PC-9 (cell line): ENCODE measurements at places on chromosomes 5 and 9. TPM values are rescaled to one million over a fixed set of nuclear protein-coding genes. Genes with fewer than 3 reads are reported as not detected.
A peak's percentile ranks its signal among the peaks of the same experiment; 100 is the strongest.

GRCh38 chr5:163612358-163613149 lies 107.1 kb downstream of the MAT2B start:
- H3K4me1 ChIP-seq, result no peaks in the 10 kb centered on the region
- H3K36me3 ChIP-seq, result no peaks in the 10 kb centered on the region
- no peak overlapping the region for H3K27ac ChIP-seq
- H3K4me3 ChIP-seq, result no peak overlapping the region
- DNase-seq, result no peak
- peaks cover 23% of the 10 kb centered on the region for H3K27me3 ChIP-seq

- H3K27ac ChIP-seq, result no peak overlapping the region
- no peaks in the 10 kb centered on the region for H3K4me1 ChIP-seq
- no peak overlapping the region for H3K4me3 ChIP-seq
- H3K36me3 ChIP-seq, result no peaks in the 10 kb centered on the region
Observed at GRCh38 chr5:89991592-89991991, 418.0 kb downstream of the CETN3 start.

DNA sequence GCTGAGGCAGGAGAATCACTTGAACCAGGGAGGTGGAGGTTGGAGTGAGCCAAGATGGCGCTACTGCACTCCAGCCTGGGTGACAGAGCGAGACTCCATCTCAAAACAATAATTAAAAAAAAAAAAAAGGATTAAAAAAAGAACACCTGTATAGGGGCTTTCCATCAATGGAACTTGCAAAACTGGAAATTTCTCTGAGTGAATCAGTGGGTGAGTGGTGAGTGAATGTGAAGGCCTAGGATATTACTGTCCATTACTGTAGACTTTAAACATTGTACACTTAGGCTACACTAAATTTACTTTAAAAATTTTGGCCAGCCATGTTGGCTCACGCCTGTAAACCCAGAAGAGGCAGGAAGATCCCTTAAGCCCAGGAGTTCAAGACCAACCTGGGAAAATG lies 5.7 kb upstream of the RARS1 start:
- H3K27me3 ChIP-seq, result no peaks in the 10 kb centered on the region
- no peak overlapping the region for H3K4me3 ChIP-seq
- DNase-seq, result no peak
- H3K36me3 ChIP-seq, result no peaks in the 10 kb centered on the region
- H3K27ac ChIP-seq, result no peak overlapping the region

DNA sequence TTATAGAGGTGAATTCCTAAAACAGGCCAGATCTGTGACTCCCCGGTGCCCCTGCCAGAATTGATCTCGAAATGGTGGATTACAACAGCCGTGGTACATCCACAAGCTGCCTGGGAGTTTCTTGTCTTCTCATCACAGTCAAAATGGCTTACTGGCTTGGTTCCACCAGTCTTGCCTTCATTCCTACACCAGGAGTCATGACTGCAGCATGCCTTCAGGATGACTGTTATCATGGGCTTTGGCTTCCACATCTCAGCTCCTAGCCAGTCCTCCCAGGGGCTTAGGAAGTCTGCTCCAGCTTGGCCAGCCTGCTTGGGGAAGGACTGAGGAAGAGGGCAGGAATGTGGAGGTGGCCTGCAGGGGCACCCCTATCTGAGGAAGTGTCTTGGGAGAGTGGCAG lies 132.9 kb upstream of the NR3C1 start:
- peaks cover 15% of the 10 kb centered on the region for H3K4me1 ChIP-seq
- no peaks in the 10 kb centered on the region for H3K27me3 ChIP-seq
- peak; percentile 78 for DNase-seq

GRCh38 chr9:97933297-97933998 lies 4.5 kb downstream of the HEMGN start:
- no peak overlapping the region for H3K27ac ChIP-seq
- no peak overlapping the region for H3K4me3 ChIP-seq
- no peak for DNase-seq
- no peaks in the 10 kb centered on the region for H3K27me3 ChIP-seq
- H3K4me1 ChIP-seq, result no peaks in the 10 kb centered on the region

DNA sequence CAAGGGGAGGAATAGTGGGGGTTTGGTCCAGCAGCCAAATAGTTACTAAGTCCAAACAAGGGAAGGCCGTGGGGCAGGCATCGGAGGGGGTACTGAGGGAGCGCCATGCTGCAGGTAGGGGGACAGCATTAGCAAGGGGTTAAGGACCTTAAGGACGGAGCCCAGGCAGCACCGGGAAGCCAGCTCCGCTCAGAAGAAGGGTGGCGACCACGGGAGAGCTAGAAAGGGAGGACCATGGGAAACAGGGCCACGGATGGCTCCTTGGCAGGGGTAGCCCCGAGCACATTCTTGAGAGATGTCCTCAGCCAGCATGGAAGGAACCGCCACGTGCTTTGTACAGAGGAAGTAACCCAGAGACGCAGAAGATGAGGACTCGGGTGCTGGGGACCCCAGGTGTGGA lies 76.2 kb upstream of the STXBP1 start:
- H3K4me3 ChIP-seq, result no peak overlapping the region
- no peaks in the 10 kb centered on the region for H3K36me3 ChIP-seq
- no peak overlapping the region for H3K27ac ChIP-seq
- no peak for DNase-seq

DNA sequence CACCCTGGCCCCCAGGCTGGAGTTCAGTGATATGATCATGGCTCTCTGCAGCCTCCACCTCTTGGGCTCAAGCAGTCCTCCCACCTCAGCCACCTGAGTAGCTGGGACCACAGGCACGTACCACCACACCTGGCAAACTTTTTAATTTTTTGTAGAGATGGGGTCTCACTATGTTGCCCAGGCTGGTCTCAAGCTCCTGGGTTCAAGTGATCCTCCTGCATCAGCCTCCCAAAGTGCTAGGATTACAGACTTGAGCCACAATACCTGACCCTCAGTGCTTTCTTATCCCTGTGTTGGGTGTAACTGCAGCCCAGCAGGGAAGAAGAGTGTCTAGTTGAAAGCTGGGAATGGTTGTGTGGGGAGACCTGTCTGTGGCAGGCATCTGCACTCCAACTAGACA lies 10.9 kb downstream of the PTPA start:
- H3K4me1 ChIP-seq, result peaks cover 17% of the 10 kb centered on the region
- no peak overlapping the region for H3K4me3 ChIP-seq
- no peaks in the 10 kb centered on the region for H3K36me3 ChIP-seq
- H3K27me3 ChIP-seq, result no peaks in the 10 kb centered on the region

DNA sequence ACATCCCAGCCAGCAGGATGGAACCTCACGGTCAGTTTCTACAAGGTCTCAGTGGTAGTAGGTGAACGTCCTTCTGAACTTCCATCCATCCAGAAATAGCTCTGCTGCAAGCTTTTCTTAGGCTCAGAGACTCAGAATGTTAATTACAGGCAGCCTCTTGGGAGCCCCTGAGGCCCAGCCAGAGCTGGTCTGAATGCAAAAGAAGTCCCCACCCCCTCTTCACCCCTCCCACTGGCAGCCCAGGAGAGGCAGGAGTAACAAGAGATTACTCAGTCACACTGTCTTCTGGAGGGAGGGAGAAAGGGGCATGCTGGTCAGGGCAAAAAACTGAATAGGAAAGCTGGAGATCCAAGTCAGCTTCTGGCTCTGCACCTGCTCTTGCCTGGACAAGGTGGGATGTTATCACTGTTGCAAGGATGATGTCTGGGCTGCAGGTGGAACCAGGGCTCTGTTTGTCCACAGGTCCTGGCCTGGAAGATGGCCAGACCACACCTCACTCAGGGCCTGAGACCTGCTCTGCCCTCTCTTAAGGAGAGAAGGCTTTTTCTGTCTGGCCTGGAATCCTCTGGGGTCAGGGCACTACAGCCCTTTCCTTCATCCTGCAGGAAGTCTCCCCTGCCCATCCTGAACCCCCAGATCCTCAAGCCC lies 9.1 kb downstream of the ENHO start:
- H3K27ac ChIP-seq, result no peak overlapping the region
- DNase-seq, result no peak
- no peak overlapping the region for H3K4me3 ChIP-seq
- H3K27me3 ChIP-seq, result peaks cover 4% of the 10 kb centered on the region
- no peaks in the 10 kb centered on the region for H3K36me3 ChIP-seq
- H3K4me1 ChIP-seq, result no peaks in the 10 kb centered on the region

GRCh38 chr5:178282391-178282790 lies 49.8 kb upstream of the PHYKPL start:
- H3K36me3 ChIP-seq, result no peaks in the 10 kb centered on the region
- no peak overlapping the region for H3K4me3 ChIP-seq
- DNase-seq, result no peak
- no peaks in the 10 kb centered on the region for H3K4me1 ChIP-seq
- peaks cover 95% of the 10 kb centered on the region for H3K27me3 ChIP-seq

DNA sequence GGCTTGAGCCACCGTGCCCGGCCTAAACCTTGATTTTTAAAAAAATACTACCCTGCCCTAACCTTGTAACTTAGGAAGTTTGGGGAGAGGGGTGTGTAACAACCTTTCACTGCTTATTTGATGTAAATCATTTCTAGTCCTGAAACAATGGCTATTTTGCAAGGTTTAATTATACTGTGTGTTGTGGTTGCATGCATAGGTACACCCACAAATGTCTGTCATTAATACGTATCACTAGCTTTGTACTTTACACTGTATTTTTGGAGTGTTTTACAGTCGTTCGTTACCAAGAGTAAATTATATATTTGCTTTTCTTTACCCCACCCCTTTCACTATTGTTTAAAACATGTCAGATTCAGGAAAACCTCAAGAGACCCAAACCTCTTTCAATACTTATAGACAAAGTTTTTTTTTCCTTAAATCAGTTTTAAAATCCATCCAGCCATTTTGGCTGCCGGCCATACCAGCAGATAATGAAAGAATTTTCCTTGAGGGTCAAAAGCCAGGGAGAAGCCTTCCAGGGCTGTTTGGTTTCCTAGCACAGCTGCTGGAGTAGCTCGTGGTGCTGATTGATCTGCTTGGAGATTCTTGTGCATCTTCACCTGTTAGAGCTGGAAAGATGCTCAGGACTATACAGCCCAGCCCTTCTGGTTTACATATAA lies 50.7 kb downstream of the DOCK8 start:
- H3K4me3 ChIP-seq, result no peak overlapping the region
- H3K27ac ChIP-seq, result no peak overlapping the region
- no peaks in the 10 kb centered on the region for H3K4me1 ChIP-seq

DNA sequence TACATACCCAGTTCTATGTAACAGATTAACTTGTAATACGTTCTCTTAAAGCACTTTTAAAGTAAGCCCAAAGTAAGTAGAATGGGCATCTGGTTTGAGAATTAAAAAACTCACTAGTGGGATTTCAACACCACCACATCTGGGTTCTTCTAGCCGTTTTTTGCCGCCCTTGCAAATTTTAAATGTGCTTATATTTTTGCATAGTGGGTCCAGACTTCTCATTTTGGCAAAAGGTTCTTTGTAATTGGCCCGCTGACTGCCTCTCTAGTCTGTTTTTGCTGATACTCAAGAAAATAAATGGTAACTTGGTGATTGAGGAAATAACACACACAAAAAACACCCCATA lies 582 bp upstream of the FBXO4 start:
- peak overlapping the region; percentile 86 for H3K4me3 ChIP-seq
- no peak overlapping the region for H3K27ac ChIP-seq
- no peak for DNase-seq
- no peaks in the 10 kb centered on the region for H3K27me3 ChIP-seq
- H3K4me1 ChIP-seq, result peaks cover 23% of the 10 kb centered on the region

GRCh38 chr9:76296561-76297310 lies 97.5 kb downstream of the RFK start:
- H3K4me3 ChIP-seq, result no peak overlapping the region
- no peaks in the 10 kb centered on the region for H3K27me3 ChIP-seq
- no peaks in the 10 kb centered on the region for H3K36me3 ChIP-seq
- no peak for DNase-seq

- H3K36me3 ChIP-seq, result no peaks in the 10 kb centered on the region
- H3K27me3 ChIP-seq, result no peaks in the 10 kb centered on the region
- H3K4me3 ChIP-seq, result no peak overlapping the region
- H3K27ac ChIP-seq, result no peak overlapping the region
- DNase-seq, result no peak
Observed at GRCh38 chr5:52910071-52910470, 79.1 kb upstream of the ITGA2 start.

DNA sequence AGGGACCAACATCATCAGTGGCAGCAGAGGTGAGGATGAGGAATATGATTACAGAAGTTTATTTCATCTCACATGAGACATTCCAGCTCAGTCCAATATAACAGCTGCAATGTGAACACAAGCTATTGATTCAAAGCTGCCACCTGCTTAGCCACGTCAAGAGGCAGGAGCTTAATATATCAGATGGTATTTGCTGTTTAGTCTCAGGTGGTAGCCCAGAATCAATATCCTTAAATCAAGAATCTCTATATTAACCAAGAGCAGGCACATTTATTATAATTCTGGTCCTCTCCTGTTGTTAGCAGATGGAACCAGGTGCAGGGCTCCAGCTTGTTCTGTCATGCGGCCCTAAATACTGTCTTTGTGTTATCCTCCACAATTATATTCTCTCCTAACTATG lies 431.6 kb downstream of the ICE1 start:
- H3K27me3 ChIP-seq, result peaks cover 32% of the 10 kb centered on the region; the same call in 1 of the 2 replicates
- H3K27ac ChIP-seq, result no peak overlapping the region
- H3K4me3 ChIP-seq, result no peak overlapping the region
- H3K36me3 ChIP-seq, result no peaks in the 10 kb centered on the region
- no peaks in the 10 kb centered on the region for H3K4me1 ChIP-seq
- no peak for DNase-seq

DNA sequence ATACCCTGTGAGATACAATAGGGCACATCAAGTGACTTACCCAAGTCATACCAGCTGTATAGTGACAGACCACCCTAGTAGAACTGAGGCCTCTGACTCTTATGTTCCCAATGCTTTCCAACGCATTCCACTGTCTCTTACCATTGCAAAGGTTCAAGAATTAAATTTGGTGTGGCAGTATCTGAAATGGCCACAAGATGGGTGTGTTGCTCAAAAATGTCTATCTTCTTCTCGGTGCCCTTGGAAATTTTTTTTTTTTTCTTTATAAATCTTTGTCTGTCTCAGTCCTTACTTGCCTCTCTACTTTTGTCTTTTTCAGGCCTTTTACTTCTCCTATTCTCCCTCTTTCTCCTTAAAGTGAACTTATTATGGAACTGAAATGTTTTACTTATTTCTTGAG lies 48.4 kb downstream of the GPR21 start:
- no peaks in the 10 kb centered on the region for H3K27me3 ChIP-seq
- no peaks in the 10 kb centered on the region for H3K4me1 ChIP-seq
- H3K36me3 ChIP-seq, result peaks cover 8% of the 10 kb centered on the region; the same call in 1 of the 2 replicates
- no peak overlapping the region for H3K27ac ChIP-seq
- no peak overlapping the region for H3K4me3 ChIP-seq

DNA sequence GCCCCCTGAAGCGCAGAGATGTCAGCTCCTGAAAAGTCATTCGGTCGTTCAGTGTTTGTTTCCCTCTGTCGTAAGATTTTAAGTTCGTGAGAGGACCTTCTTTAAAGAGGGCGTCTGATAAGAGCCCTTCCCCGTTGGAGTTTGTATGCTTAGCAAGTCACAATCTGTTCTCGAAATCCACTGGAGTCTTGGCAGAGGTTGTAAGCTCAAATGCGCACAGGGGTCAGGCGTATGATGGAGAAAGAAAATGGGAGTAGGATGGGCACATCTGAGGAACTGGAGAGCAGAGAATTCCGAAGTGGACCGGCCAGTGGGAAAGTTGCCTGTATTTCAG lies 710 bp downstream of the HSD17B4 start:
- H3K27ac ChIP-seq, result peak overlapping the region; percentile 78
- H3K36me3 ChIP-seq, result no peaks in the 10 kb centered on the region
- H3K4me1 ChIP-seq, result peaks cover 9% of the 10 kb centered on the region
- H3K4me3 ChIP-seq, result peak overlapping the region; percentile 79

- H3K27me3 ChIP-seq, result no peaks in the 10 kb centered on the region
- H3K4me3 ChIP-seq, result no peak overlapping the region
- no peak overlapping the region for H3K27ac ChIP-seq
- H3K36me3 ChIP-seq, result no peaks in the 10 kb centered on the region
- no peaks in the 10 kb centered on the region for H3K4me1 ChIP-seq
- no peak for DNase-seq
Observed at GRCh38 chr9:80156756-80157472, 585.1 kb downstream of the TLE4 start.

Gene EQTN
- not detected in 2 replicates for total RNA-seq

Gene CYLC2
- not detected in 2 replicates for total RNA-seq

Gene NUTM2F
- 0.15 TPM in 1 of 2 replicates, not detected in the other for total RNA-seq

Gene CNTFR
- total RNA-seq, result not detected in 2 replicates

Gene FGFR4
- total RNA-seq, result 14.7 and 16.7 TPM in 2 replicates

Gene PRDM9
- not detected in 2 replicates for total RNA-seq
